GM20000 (cell line): ENCODE measurements at places on chromosomes 4 and X.

DNA sequence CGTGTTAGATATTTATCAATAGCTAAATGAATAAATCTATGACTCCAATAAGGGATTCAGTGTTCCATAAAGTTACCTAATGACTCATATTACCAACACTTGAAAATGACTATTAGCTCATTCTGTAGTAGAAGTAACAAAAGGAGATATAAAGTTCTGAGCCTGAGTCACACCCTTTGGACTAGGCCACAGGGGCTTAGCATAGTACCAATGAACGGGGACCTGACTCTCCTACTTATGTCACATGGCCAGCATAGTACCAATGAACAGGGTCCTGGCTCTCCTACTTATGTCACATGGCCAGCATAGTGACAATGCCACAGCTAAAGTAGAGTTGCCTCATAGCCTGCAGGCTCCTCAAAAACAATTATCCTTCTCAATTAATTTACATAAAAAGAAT is 43.7 kb downstream of the MAGEB16 start:
- DNase-seq, result no peak

DNA sequence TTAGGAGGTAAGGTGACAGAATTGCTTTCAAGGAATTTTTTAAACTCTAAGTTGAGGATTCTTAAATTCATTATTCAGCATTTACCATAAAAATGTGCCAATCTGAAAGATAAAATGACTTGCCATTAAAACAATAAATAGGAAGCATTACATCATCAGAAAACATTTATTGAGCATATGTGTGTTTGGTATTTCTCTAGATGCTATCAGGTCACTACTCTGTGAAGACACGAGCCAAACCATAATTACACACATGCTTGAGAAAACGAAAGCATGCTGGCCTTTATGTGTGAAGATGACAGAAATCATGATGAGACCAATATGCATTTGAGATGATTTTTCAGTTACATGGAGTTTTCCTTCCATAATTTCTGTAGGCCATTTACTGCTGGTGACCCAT is 12.3 kb upstream of the IL21 start:
- DNase-seq, result no peak

GRCh38 chr4:55303760-55304165 is 42.3 kb upstream of the SRD5A3 start:
- DNase-seq, result no peak

DNA sequence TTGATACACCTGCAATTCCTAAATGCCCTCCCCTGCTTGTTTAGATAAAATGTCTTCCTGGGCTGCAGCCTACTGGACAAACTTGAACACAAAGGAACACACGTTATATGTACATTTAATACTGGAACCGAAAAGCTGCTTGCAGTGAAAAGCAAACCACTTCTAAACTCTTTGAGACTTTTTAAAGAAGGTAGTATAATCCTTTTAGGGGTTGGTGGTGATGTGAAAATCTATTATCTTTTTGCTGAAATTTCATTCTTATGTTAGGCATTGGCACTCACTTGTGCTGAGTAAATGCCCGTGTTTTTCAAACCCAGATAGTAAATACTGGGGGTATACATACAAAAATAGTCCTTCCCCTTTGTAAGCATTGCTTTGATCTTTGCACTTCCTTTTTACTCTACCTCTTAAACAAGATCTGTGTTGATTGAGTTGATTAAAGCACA is 2.2 kb downstream of the NFKB1 start:
- peak; percentile 29 for DNase-seq

GRCh38 chr4:156102411-156102810 is 148.7 kb upstream of the CTSO start:
- DNase-seq, result no peak

DNA sequence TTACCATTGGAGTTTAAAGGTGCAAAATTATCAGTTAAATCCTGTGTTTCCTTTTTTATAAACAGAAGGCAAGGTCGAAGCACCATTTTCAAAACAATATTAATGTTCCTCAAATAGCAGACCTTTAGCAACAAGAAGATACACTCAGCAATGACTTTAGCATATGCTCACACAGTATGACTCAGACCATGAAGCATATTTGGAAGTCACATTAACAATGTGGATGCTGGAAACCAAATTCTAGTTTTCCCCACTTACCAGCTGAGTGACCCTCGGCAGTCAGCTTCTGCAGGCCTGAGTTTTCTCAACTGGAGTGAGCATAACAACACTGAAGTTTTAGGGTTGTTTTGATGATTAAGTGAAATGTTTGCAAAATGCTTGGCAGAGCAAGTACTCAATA is 130.5 kb downstream of the ANK2 start:
- DNase-seq, result no peak

GRCh38 chr4:153750197-153750817 is 9.5 kb downstream of the RNF175 start:
- peak; percentile 75 for DNase-seq

DNA sequence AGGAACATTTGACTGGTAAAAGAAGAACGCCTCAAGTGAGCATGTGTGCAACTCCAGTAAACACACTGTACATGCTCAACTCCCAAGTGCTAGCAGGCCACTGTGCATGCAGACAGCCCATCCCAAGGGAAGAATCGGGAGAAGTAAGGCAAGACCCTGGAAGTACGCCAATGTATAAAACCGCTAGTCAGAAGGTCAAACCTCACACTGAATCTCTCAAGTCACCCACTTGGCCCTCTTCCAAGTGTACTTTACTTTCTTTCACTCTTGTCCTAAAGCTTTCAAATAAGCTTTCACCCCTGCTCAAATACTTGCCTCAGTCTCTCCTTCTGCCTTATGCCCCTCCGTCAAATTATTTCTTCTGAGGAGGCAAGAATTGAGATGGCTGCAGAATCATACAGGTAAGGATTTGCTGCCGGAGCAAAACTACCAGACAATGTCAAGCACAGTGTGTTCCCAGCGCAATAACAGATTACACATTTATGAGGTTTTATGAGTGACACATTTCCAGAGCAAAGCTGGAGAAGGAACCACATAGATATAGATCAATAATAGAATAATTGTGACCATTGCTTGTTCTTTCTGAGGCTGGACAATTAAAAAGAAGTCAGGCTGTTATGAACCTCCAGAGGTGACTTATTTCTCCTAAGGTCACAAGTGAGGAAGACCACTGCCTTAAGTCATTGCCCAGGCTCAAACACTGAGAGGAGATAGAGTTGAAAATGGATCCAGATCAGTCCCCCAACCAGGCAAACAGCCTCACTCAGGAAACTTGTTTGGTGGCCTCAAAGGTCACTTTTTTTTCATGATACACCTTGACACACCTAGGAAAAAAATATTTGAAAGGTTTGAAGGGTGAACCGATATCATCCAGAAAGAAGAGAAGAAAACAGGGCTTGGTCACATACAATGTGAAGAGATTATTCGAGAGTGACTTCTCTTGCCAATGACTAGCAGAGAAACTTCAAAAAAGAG is 26.3 kb downstream of the CXCL1 start:
- no peak for DNase-seq

DNA sequence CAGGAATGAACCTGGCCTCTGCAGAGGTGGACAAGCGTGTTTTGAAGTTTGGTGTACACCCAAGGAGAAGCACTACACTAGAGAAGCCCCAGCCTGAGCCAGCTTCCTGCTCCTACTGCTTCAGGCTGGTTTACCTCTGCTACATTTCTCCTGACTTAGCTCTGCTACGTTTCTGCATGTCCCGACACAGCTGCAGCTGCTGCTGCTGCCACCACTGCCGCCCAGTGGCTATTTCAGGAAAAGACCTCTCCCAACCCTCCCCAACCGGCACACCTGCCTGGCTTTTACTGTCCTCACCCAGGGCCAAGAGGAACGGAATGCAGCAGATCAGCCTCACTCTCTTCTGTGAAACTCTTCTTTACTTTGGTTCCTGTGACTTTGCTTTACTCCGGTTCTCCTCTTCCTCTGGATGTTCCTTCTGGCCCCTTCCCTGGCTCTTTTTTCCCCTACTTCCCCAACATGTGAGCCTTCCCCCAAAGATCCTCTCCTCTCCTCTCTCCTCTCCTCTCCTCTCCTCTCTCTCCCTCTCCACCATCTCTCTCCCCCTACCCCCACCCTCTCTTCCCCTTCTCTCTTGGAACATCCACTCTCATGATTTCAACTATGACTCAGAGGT is 3.1 kb upstream of the P2RY4 start:
- DNase-seq, result peak; percentile 38

DNA sequence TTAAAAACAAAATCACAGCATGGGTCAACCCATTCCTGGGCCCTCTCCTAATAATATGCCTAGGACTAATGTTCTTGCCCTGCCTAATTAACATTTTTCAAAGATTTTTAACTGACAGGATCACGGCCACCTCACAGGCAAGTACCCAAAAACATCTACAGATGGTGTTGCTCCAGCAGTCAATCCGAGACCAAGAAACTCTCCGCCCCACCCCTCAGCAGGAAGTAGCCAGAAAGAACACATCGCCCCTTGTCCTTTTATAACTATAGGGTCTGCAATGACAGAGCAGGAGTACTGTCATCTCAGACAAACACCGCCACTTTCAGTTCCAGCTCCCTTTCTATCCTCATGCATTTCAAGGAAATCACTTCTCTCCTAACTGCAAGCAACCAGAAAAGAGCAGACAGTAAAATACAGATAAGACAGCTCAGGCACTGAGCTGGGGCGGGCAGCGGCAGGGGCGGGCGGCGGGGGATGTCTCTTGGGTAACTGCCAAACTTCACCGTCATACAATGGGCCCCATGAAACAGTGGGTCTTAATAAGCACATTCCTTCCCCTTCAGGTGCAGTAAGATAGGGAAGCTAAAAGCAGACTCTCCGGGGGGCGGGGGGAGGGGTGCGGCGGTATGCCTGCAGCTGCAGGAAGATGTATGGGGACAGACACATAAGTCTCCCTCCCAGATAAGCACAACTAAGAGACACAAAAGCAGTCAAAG is 67.4 kb downstream of the ZNF182 start:
- peak; percentile 6 for DNase-seq

- DNase-seq, result peak; percentile 36
Observed at GRCh38 chr4:4260185-4260751, 12.2 kb upstream of the TMEM128 start.

- no peak for DNase-seq
Observed at GRCh38 chrX:123215397-123216089, 31.5 kb downstream of the GRIA3 start.

GRCh38 chr4:184347251-184348239 is 126.8 kb downstream of the IRF2 start:
- peak; percentile 73 for DNase-seq

DNA sequence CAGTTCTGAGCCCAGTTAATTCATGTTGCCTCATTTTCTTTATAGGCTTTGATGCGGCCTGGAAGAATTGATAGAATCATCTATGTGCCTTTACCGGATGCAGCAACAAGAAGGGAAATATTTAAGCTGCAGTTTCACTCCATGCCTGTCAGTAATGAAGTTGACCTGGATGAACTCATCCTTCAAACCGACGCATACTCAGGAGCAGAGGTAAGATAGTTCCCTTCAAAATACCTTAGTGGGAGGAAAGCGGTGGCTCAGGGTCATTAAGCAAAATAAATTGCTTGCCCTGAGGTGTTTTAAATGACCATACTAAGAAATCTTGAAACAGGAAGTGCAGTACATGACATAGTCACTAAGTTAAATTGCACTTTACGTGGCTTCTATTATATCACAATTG is 140.6 kb upstream of the SPRY1 start:
- DNase-seq, result no peak

GRCh38 chr4:86558797-86559196 is 35.3 kb upstream of the PTPN13 start:
- no peak for DNase-seq

- no peak for DNase-seq
Observed at GRCh38 chrX:137988470-137988869, 422.5 kb downstream of the ZIC3 start.

GRCh38 chr4:71074452-71075299 is 81.2 kb downstream of the DCK start:
- no peak for DNase-seq

- no peak for DNase-seq
Observed at GRCh38 chr4:169033660-169034059, 23.6 kb upstream of the CBR4 start.

DNA sequence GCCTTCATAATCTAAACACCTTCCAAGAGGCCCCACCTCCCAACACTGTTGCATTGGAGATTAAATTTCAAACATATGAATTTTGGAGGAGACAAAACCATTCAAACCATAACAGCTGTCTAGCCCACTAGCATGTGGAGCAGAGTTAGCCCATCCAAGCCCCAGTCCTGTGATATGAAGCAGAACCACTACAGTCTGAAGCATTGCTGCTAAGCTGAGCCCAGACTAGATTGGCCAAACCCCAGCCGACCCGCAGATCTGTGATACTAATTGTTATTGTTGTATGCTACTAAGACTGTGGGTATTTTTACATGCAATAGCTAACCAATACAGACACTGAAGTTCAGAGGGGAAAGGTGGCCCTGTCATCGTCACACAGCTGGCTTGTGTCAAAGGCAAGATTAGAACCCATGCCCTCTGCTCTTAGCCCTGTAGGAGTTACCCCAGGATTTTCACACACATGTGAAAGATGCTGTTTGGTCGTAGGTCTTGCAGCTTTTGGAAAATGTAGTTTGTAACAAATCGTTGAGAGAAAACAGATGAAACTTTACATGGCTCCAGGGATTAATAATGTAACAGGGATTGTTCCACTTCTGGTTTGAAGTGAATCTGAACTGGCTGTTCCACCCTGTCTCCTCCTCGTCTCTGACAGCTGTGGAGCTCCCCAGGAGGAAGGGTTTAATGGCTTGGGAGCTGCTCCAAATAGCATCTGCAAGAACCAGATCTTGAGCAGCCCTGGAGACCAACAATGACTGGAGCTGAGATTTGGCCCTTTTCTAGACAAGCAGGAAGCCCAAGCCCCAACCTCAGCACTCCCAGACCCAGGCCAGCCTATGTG is 517.5 kb downstream of the MID1IP1 start:
- no peak for DNase-seq

DNA sequence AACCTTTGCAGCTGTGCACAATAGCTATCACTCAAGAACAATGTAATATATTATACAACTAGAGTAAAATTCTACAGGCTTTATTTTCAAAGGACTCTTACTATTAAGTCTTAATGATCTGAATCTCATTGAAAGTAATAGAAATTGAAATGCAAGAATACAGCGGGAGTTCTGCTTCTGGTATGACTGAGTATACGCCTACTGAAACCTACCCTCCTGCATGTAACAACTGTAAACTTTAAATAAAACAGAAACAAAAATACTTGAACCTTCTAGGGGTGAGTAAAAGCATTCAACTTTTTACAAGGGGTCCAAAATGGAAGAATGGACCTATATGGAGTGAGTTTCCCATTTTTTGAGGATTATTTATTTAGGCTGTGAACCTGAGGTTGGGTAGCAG is 13.5 kb downstream of the DCHS2 start:
- DNase-seq, result no peak

DNA sequence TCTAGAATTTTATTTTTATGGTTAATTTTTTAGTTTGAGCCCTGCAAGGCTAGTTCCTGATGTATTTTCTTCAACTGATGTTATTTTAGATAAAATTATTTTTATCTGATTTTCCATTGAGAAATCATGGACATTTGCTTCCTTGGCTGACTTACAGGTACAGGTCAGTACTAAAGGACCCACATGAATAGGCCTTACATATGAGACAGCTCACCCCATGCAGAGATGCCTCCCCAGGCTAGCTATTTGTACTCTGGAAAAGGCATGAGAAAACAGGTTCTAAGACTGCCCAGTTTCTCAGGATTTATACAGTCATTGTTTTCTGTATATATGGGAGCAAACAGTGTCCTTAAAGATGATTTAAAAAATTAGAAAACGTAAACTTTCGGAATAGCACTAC is 255.5 kb downstream of the BMPR1B start:
- no peak for DNase-seq
